Stimulated activated CD4-positive, alpha-beta T cell treated with anti-CD3 and anti-CD28 coated beads, Interleukin-15, amount 100 ng/mL, for 24 hours (primary cell): ENCODE measurements at places on chromosomes 4 and X.

- no peak for DNase-seq
These were observed 45.3 kb downstream of the GPRASP3 start for GRCh38 chrX:102765809-102766208.

DNA sequence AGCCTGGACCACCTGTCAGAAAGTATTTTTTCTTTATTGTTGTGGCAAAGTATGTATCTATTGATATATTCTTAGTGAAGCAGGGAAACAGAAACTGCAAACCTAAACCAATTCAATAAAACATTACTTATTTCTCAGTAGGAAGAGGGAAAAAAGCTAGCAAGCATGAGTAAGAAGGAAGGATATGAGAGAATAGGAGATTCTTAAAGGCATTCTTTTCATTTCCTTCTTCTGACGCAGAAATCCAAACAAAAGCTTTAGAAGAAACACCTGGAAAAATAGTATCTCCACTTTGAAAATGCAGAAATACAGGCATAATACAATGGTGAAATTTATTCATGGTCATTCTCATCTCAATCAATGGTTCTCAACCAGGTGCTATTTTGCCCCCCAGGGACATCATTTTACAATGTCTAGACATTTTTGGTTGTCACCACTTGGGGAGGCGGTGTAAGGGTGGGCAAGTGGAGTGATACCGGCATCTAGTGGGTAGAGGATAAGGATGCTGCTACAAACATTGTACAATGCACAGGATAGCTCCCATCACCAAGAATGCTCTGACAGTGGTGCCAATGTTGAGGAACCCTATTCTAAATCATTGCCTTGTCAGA is 21.7 kb upstream of the ATXN3L start:
- DNase-seq: no peak

GRCh38 chr4:174086829-174087799 is 196.4 kb downstream of the FBXO8 start:
- DNase-seq: no peak

DNA sequence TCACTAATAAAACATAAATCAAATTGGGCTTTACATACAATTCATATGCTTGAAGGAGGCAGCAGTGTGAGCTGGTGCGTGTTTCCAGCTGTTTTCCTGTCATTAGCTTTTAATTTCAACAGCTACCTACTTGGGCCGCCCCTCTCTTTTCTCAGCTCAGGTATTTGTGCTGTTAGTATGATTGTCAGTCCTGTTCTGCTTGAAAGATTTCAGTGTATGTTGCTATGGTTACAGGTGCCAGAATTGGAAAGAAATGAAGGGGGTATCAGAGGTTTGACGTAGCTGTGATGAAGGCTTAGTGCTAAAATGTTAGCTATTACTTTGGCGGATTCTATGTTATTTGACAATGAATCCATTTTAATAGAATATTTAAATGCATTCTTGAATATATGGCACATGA is 440.3 kb downstream of the ZIC3 start:
- DNase-seq: no peak

GRCh38 chr4:1813915-1814314 is 20.8 kb downstream of the FGFR3 start:
- DNase-seq: no peak

DNA sequence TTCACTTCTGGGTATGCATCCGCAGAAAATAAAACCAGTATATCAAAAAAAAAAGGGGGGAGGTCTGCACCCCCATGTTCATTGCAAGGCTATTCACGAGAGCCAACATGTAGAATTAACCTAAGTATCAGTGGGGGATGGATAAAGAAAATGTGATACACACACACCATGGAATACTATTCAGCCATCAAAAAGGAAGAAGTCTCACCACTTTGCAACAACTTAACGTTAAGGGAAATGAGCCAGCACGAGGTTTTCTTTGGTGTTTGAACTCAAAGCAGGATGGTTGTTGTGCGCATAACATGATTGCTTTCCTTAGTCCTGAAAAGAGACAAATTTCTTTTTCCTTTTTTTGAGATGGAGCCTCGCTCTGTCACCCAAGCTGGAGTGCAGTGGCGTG is 222.7 kb downstream of the SHOX start:
- DNase-seq: no peak

DNA sequence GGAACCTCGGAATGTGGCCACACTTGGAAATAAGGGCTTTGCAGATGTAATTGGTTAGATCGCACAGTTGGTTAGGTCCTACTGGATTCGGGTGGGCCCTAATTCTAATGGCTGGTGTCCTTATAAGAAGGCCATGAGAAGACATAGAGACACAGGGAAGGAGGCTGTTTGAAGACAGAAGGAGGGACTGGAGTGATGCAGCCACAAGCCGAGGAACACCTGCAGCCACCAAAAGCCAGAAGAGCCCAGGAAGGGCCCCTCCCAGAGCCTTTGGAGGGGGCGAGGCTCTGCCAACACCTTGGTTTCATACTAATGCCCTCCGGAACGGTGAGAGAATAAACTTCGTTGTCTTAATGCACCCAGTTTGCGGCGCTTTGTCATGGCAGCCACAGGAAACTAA is 47.0 kb downstream of the EVC start:
- no peak for DNase-seq

- DNase-seq: no peak
These were observed 61.4 kb upstream of the ATP8A1 start for GRCh38 chr4:42718336-42718735.

DNA sequence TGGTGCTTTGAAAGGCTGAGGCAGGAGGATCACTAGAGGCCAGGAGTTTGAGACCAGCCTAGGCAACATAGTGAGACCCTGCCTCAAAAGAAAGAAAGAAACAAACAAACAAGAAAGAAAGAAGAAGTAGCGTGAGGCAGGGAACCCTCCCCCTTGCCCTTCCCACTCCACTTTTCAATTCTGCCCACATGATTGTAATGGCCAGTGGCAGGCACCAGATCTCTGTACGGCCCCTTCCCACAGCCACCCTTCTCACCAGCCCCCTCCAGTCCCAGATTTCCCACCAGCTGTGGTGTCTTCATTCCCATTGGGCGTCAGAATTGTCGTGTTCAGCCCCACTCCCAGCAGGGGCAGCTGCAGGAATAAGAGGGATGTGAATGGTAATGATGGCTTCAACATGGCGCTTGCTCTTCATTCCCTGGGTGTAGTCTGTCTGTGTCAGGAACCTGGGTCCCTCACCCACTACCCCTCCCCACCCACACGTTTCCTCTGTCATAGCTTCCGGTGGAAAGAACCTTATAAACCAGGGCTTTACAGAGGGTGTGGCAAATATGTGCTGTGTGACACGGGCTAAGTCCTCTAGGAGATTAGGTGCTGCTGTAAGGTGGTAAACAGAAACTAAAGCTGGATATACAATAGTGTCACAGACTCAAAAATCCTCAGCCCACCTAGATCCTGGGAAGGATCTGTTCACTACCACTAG is at the start of gene IL2RG:
Gene IL2RG (minus strand): TSS at position 437 of the 703 bp plus-strand sequence. CDS start 38 bp downstream, at position 399.
- peak; percentile 79 for DNase-seq
